ENCODE measurements at places on chromosomes 11 and 22.

- DNase-seq: no peak
Observed at GRCh38 chr11:121249039-121249663, 43.4 kb upstream of the SC5D start.

- no peak for DNase-seq
Observed at GRCh38 chr11:126592496-126593410, 237.3 kb downstream of the ST3GAL4 start.

GRCh38 chr22:36740716-36741115, 35.2 kb downstream of the IFT27 start:
- DNase-seq: no peak

DNA sequence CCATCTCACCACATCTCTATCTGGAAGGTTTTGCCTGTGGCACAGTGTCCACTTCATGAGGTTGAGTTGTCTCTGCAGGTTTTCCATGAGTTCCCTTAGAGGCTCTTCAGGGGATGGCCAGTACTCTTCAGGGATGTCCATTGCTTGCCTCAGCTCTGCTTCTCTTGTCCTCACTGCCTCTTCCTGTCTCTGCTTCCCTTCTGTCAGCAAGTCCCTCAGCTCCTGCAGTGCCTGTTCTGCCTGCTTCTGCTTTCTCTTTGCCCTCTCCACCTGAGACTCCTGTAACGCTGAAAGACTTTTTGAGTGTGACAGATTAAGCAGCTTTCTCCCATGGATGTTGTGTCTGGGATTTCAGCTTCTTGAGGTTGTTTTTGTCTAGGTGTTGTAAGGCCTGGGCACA, 38.2 kb upstream of the MRPL17 start:
- no peak for DNase-seq

GRCh38 chr11:113880971-113881370, 5.6 kb upstream of the USP28 start:
- no peak for DNase-seq

Data from NCI-H524 treated with DMSO at 0.1 percent for 48 hours (cell line).